GM23248 (cell line): ENCODE measurements at places on chromosomes 2 and 18. TPM values are rescaled to one million over a fixed set of nuclear protein-coding genes. Genes with fewer than 3 reads are reported as not detected.
A peak's percentile ranks its signal among the peaks of the same experiment; 100 is the strongest.

The TCF23 gene
- not detected in 2 replicates for total RNA-seq

The CD207 gene
- not detected in 2 replicates for total RNA-seq

The FAM124B gene
- not detected in 2 replicates for total RNA-seq

DNA sequence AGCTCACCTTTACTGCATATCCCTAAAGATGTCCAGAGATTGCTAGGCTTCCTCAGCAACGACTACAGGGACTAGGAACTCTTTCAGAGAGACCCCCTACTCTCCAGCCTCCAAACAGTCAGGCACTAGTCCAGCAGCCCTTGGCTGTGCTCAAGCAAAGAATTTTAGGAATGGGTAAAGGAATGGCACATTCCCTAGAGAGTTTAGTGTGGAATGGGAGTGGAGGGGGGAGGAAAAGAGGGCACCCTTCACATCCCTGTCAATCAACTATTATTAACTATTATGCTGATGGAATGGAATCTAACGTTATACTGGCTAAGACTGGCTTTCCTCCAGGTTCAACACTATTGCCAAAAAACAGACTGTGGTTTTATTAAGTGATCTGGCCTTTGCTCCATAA is 64.8 kb downstream of the IKZF2 start:
- H3K4me1 ChIP-seq = peaks cover 36% of the 10 kb centered on the region
- no peaks in the 10 kb centered on the region for H3K27me3 ChIP-seq
- no peak overlapping the region for H3K4me3 ChIP-seq
- H3K36me3 ChIP-seq = no peaks in the 10 kb centered on the region
- peak; percentile 8 for DNase-seq
- no peak overlapping the region for H3K27ac ChIP-seq

GRCh38 chr2:19219060-19219459 is 139.4 kb downstream of the OSR1 start:
- H3K36me3 ChIP-seq = no peaks in the 10 kb centered on the region
- H3K27ac ChIP-seq = no peak overlapping the region
- DNase-seq = no peak
- H3K27me3 ChIP-seq = no peaks in the 10 kb centered on the region

DNA sequence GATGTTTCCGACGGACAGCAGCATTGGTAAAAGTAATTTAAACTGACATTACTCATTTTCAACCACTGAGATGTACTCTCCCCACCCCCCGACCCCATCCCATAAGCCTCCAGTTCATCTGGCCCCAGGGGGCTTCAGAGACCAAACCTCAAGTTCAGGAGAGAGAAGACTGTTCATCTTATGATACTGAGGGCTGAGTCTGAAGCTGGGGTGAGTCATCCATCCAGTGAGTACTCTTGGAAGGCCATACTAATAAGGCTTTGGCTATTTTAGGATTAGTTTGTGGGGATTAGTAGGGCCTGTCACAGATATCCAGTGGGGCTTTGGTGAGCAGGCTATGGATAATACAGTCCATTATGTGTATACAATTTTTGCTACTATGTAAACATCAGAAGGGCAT is 125.3 kb upstream of the APCDD1 start:
- no peaks in the 10 kb centered on the region for H3K27me3 ChIP-seq
- no peaks in the 10 kb centered on the region for H3K36me3 ChIP-seq
- H3K27ac ChIP-seq = no peak overlapping the region
- no peak overlapping the region for H3K4me3 ChIP-seq

DNA sequence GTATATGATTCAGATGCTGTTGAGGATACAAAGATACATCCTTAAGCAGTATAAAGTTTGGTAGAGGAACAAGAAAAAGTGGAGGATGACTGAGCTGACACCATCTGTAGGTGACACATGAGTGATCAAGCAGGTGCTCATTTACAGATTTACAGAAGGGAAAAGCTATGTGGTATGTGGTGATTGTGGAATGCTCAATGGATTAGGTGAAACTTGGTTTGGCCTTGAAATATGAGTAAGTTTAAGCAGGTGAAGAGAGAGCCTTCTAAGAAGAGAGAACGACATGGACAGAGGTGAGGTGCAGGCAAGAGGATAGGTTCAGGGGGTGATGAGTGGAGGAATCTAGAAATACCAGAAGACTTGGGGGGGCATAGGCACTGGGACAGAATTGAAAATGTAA is 5.9 kb downstream of the ASXL3 start:
- H3K27me3 ChIP-seq = peaks cover 45% of the 10 kb centered on the region
- no peaks in the 10 kb centered on the region for H3K4me1 ChIP-seq
- H3K27ac ChIP-seq = no peak overlapping the region
- DNase-seq = no peak

- H3K36me3 ChIP-seq = no peaks in the 10 kb centered on the region
- H3K27me3 ChIP-seq = no peaks in the 10 kb centered on the region
- H3K4me1 ChIP-seq = 0 out of 2 replicates have a peak, but pooled peaks cover 5% of the 10 kb centered on the region
- DNase-seq = no peak
Observed at GRCh38 chr2:212921711-212922110, 229.7 kb downstream of the IKZF2 start.

DNA sequence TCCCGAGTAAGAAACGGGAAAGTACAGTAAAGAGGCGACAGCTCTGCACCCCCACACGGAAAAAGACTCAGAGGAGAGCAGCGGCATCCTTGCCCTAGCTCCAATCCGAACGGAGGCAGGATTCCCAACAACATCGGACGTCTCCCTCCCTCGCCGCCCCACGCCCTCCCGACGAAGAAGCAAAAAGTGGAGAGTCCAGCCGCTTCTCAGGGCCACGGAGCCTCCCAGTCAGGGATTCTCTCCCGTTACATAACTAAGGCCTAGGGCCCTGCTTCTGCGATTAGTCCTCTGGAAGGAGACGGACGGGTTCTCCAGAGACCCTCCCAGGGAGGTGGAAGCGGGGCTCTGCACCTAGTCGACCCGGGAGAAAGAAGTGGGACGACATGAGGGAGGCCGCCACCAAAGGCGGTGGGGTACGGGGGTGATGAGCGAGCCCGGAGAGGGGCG is 587 bp downstream of the SUMO1 start:
- H3K4me3 ChIP-seq = peak overlapping the region; percentile 96
- peaks cover 14% of the 10 kb centered on the region for H3K4me1 ChIP-seq
- peak; percentile 87 for DNase-seq
- peak overlapping the region; percentile 82 for H3K27ac ChIP-seq
- H3K27me3 ChIP-seq = no peaks in the 10 kb centered on the region

DNA sequence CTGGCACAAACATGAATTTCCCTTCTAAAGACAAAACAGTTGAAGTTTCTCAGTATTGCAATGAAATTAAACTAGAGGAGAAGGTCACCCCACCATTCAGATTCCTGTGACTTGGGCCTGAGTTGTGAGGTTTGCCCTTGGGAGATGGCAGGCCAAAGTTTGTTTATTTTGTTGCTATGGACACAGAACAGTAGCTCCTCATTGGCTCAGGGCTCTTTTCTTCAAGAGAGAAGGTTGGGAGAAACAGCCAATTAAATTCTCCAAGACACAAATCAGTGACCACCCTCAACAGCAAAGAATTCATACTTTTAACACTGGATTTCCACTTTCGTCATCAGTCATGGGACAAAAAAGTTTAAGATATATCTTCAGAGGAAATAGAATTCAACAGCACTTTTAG is at the start of gene FLACC1:
Gene FLACC1, minus strand, starts transcription at position 125 of the 400 bp plus-strand sequence. CDS start 5,941 bp downstream, outside the sequence.
- H3K27me3 ChIP-seq = no peaks in the 10 kb centered on the region
- 0 out of 2 replicates have a peak, but pooled peaks cover 6% of the 10 kb centered on the region for H3K36me3 ChIP-seq
- H3K27ac ChIP-seq = no peak within 1 kb of the TSS
- peak; percentile 51 for DNase-seq
- H3K4me3 ChIP-seq = no peak within 1 kb of the TSS

GRCh38 chr2:200380833-200381542 is 74.5 kb downstream of the SPATS2L start:
- no peaks in the 10 kb centered on the region for H3K36me3 ChIP-seq
- H3K4me1 ChIP-seq = peaks cover 51% of the 10 kb centered on the region
- H3K4me3 ChIP-seq = peak overlapping the region; percentile 21
- peak overlapping the region; percentile 65 for H3K27ac ChIP-seq

DNA sequence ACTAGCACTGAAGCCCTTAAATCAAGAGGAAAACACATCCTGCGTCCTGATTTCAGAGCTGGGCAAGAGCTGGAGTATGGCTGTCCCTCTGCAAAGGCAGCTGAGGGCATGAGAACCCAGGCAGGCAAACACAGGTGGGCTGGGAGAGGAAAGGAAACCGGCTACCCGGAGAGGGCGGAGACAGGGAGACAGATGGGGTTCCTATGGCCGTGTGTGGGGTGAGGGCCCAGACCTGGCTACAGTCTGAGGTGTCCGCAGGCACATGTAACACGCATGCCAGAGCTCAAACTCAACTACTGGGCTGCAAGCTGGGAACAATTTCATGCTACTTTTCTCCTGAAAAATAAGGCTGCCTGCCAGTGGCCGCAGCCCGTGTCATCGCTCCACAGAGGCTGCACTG is 2.7 kb downstream of the COPS9 start:
- H3K27me3 ChIP-seq = no peaks in the 10 kb centered on the region
- H3K27ac ChIP-seq = no peak overlapping the region
- no peak overlapping the region for H3K4me3 ChIP-seq
- no peak for DNase-seq
- no peaks in the 10 kb centered on the region; the same call in 1 of the 2 replicates for H3K36me3 ChIP-seq

DNA sequence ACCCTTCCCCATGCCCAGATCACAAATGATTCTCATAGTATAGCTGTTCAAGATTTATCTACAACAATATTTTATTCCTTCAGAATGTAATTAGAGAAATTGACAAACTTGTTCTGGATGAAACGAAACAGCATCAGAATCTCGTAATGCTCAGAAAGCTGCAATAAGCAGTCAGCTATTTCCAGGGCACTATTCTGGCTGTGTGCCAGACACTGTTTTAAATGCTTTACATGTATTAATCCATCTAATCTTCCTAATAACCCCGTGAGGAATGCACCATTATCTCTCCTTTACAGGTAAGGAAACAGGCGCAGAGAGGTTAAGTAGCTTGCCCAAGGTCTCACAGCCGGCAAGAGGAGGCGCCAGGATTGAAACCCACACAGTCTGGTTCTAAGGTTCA is 10.1 kb upstream of the LYPD6B start:
- no peak overlapping the region for H3K4me3 ChIP-seq
- no peak for DNase-seq
- no peak overlapping the region for H3K27ac ChIP-seq
- H3K27me3 ChIP-seq = peaks cover 20% of the 10 kb centered on the region; the same call in 1 of the 2 replicates
- H3K4me1 ChIP-seq = no peaks in the 10 kb centered on the region

DNA sequence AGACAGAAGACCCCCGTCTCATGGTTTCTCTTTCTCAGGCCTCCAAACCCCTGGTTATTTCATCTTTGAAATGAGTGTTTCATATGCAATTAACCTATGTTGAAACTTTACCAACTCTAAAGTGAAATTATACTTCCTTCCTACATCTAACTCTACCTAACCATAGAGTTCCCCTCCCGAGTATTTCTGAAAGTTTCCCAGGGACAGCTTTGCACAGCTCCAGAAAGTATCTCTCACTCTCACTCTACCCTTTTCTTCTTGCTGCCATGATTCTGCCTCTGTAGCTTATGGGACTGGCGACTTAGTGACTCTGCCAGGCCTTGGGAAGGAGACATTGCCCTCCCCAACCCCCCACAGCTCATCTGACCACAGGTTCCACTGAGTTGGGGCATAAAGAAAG is 107.9 kb downstream of the B3GNT2 start:
- no peaks in the 10 kb centered on the region for H3K36me3 ChIP-seq
- H3K27me3 ChIP-seq = no peaks in the 10 kb centered on the region
- H3K4me1 ChIP-seq = no peaks in the 10 kb centered on the region
- no peak overlapping the region for H3K4me3 ChIP-seq
- DNase-seq = no peak

GRCh38 chr18:48800466-48800865 is 150.3 kb downstream of the SMAD7 start:
- no peak for DNase-seq
- H3K4me3 ChIP-seq = no peak overlapping the region
- no peaks in the 10 kb centered on the region for H3K27me3 ChIP-seq
- H3K4me1 ChIP-seq = peaks cover 14% of the 10 kb centered on the region
- no peak overlapping the region for H3K27ac ChIP-seq

GRCh38 chr2:239835056-239835455 is 190.1 kb downstream of the NDUFA10 start:
- H3K4me1 ChIP-seq = no peaks in the 10 kb centered on the region
- no peaks in the 10 kb centered on the region for H3K36me3 ChIP-seq
- DNase-seq = no peak
- no peak overlapping the region for H3K27ac ChIP-seq
- no peaks in the 10 kb centered on the region for H3K27me3 ChIP-seq
- H3K4me3 ChIP-seq = no peak overlapping the region
